ENCODE measurements at places on chromosomes 3 and 15.

DNA sequence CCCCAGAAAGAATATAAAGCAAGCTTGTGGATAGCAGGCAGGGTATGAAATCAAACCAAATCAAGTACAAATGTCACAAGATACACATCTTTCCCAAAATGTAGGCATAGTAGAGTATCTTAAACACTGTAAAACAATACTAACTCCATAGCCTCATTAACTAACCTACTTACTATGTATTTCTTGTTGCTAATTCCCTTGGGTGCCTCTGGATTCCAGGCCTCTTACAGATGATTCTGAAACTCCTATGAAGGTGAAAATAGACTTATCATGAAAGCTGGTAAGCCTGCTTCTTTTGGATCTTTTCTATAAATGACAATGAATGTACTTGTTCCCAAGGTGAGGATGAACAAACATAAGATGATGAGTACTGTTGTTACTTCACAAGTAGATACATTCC, 93.8 kb downstream of the FRMD5 start:
- no peak for DNase-seq

- DNase-seq, result no peak
Measured at GRCh38 chr15:28098360-28098765, 752 bp downstream of the OCA2 start.

- DNase-seq, result peak; percentile 68
Measured at GRCh38 chr3:152222327-152222726, 46.4 kb upstream of the MBNL1 start.

DNA sequence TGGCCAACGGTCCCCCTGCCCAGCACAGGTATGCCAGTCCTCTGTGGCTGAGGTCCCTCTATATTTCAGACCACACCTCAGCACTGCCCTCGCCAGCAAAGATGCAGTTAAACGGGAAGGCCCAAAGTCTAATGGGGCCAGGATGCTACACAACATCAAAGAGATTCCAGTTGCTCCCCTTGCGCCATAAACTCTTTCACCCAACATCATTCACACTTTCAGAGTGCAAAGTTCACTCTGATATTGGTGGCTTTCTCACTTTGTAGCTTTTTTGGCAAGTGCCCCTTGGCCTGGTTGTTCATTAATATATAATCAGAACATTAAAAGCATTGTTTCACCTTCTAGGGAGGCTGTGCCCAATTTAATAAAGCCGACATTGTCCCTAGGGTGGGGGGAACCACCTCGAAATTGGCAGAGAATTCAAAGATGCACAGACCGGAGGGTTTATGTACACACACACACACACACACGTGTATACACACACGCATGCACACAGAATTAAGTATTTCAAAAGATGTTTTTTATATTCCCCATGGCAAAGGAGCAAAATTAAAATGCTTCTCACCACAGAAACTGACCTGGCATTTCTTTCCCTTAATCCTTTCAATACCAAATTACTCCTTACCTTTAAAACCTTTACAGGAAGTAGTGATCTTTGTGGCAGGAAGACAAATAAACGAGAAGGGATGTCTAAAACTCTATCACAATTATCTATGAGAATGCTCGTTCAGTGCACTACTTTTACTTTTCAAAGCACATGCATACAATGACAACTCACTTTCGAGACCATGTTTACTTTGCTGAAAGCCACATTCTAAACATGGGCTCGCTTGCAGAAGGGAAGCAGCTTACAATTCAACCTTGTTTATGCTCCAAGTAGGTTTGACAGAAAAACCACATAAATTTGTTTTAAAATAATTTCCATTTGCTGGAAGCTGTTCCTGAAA, 19.5 kb downstream of the LRIG1 start:
- DNase-seq, result no peak

DNA sequence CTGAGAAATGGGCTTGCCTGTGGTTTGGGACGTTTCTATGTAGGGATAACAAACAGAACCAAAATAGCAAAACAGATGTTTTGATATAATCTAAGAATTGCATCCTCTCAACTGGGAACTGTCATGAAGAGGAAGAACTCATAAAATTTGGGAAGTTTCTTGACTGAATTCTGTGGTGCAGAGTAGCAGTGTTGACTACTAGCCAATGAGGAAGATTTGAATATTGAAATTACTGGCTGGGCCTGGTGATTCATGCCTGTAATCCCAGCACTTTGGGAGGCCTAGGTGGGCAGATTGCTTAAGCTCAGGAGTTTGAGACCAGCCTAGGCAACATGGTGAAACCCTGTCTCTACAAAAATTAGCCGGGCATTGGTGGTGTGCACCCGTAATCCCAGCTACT, 42.2 kb downstream of the ZNF609 start:
- DNase-seq, result peak; percentile 55

DNA sequence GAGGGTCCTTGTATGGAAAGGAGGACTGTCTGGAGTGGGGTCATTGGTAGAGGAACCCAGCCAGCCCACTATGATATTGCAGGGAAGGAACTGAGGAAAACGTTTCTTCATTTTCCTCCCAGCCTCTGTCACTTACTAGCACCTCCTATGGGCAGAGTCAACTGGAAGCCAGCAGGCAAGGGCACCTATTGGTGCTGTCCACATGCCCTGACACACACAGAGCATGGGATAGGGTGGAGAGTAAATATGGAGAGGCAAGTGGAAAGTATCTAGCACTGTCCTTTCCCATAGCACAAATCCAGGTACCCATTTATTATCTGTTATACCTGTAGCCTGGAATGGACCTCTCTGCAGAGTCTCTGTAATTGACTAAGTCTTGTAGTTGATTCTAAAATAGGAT, 285.6 kb downstream of the WDR72 start:
- DNase-seq, result no peak

DNA sequence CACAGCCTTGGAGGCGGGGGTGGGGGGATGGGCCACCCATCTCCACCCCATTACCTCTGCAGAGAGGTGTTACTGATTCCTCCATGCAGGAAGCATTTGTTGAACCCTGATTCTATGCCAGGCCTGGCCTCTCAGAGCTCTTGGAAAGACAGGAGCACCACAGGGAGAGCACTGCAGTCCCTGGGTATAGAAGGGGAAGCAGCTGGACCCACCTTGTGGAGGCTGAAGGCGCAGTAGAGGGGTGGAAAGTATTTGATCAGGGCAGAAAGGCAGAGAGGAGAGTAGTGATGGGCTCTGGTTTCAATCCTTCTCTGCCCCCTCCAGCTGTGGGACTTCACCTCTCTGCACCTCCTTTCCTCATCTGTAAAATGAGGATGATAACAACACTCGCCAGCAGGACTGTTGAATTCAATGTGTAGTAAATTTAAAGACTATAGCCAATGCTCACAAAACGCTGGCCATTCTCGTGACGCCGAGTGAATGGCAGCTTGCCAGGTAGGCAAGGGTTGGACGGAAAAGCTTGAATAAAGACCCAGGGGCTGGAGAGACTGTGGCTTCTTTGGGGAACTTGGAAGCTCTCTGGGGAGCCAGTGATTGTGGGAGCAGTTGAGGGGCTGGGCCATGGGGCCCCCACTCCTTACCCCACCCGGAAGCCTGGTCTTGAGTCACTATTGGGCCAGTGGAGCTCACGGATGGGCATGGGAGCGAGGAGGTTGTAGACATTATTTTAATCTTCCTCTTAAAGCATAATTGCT, 8.0 kb upstream of the CCDC33 start:
- DNase-seq, result no peak

- peak; percentile 71 for DNase-seq
Measured at GRCh38 chr15:31867536-31868442, 162.5 kb upstream of the CHRNA7 start.

Measured in suppressor macrophage treated with lipopolysaccharide for 4 hours (primary cell).